ENCODE measurements at places on chromosomes 5 and 9.

GRCh38 chr9:133945314-133945975 is 46.7 kb downstream of the VAV2 start:
- peak; percentile 20 for DNase-seq

- DNase-seq: no peak
Observed at GRCh38 chr9:119959846-119960545, 590.8 kb upstream of the BRINP1 start.

GRCh38 chr9:98783518-98784226 is 12.7 kb downstream of the ANKS6 start:
- DNase-seq: no peak

- DNase-seq: no peak
Observed at GRCh38 chr5:175317872-175318271, 126.1 kb downstream of the DRD1 start.

- no peak for DNase-seq
Observed at GRCh38 chr9:130862217-130862616, 27.2 kb downstream of the ABL1 start.

GRCh38 chr5:40988746-40989510 is 79.6 kb downstream of the C7 start:
- no peak for DNase-seq

DNA sequence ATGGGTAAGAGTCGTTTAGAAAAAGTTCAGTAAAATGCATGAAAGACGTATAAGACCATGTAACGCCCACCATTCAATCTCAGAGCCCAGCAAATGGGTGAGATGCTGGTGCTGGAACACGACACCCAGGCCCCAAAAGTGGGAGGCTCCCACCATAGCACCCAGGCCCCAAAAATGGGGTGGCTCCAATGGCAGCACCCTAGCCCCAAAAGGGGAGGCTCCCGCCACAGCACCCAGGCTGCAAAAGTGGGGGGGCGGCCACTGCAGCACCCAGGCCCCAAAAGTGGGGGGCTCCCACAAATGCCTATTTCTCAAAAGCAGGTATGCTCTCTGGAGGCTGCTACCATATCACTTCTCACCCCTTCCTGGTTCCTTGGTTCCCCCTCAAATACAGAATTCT is 12.7 kb downstream of the FSTL4 start:
- no peak for DNase-seq

DNA sequence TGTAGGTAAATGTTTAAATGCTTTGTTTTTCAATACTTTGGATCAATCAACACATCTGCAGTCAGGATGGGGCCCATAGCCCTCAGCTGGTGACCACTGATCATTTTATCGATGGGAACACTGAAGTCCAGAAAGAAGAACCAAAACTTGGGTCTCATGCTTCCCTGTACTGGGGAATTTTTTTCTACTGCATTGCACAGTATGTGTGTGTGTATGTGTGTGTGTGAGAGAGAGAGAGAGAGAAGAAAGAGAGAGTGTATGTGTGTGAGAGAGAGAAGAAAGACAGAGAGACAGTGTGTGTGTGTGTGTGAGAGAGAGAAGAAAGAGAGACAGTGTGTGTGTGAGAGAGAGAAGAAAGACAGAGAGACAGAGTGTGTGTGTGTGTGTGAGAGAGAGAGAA is 202.9 kb upstream of the MSX2 start:
- DNase-seq: no peak

- DNase-seq: no peak
Observed at GRCh38 chr5:132477784-132478365, 12.7 kb downstream of the IRF1 start.

GRCh38 chr9:81687521-81688261 is 1.7 kb downstream of the TLE1 start:
- DNase-seq: peak; percentile 16

DNA sequence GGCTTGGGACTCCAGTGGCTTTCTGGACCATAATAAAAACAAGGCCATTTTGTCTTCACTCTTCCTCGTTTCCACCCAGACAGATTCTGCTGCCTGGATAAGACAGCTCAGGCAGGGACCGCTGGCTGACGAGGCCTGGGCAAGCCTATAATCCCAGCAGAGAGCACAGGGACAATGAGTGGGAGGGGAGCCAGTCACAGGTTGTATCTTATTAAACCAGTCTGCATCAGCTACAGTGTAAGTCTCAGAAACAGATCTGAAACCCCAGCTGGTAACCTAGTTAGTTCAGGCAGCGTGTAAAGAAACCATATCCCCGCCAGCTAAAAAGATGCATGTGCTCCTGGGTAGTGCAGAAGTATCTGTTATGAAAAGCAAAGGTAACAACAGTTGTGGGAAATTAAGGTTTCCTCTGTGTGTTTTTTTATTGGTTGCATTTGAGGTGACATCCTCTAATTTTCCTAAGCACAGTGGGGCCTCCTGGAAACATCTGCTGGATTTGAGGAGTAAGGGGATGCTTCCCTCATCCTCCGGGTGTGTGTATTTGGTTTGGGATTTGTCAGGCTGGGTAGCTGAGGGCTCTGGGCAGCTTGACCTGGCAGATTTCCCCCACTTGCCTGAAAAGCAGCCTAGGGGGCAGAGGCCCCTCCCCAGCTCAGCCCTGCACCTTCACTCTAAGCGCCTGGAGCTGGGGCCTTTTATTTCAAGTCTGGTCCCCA is 15.2 kb upstream of the TAL2 start:
- DNase-seq: no peak

All from stimulated activated naive CD8-positive, alpha-beta T cell treated with anti-CD3 and anti-CD28 coated beads, Interleukin-15, Interleukin-2, amounts not matched to agents 100 U/mL and 50 U/mL, for 24 hours (primary cell).